Fibroblast of lung (primary cell): ENCODE measurements at places on chromosomes 16 and 17. TPM values are rescaled to one million over a fixed set of nuclear protein-coding genes. Genes with fewer than 3 reads are reported as not detected.
A peak's percentile ranks its signal among the peaks of the same experiment; 100 is the strongest.

Gene ABCA6
- total RNA-seq: 12.9 and 23.1 TPM in 2 replicates

Gene PLLP
- not detected in 2 replicates for total RNA-seq

Gene TAC4
- not detected in 2 replicates for total RNA-seq

Gene TSC2
- 35.7 and 46.6 TPM in 2 replicates for total RNA-seq

Gene CCL3
- total RNA-seq: not detected in 2 replicates

Gene EPN3
- total RNA-seq: under 0.01 TPM in 1 of 2 replicates, not detected in the other

Gene LGALS9C
- not detected in 2 replicates for total RNA-seq

Gene KCNG4
- not detected in 2 replicates for total RNA-seq

Gene C17orf100
- total RNA-seq: 0.26 and 0.33 TPM in 2 replicates

Gene SLC16A11
- under 0.01 and 0.17 TPM in 2 replicates for total RNA-seq

GRCh38 chr17:16922386-16923096 is 49.4 kb downstream of the TNFRSF13B start:
- DNase-seq: no peak

DNA sequence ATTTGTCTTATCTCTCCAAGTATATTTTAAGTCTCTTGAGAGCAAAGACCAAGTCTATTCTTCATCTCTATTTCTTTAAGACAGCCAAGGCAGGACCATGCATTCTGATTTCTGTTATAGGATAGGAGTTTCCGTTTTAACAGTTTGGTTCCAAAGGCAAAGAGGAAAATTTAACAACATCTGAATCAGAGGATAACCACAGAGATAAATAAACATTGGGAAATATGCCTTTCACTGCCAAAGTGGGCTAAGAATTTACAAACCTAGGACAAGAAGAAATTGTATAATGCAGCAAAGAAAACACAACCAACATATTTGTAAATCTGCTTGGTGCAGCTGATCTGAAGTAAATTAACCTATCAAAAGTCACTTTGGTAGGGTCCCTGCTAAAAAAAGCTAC is 37.7 kb downstream of the USP32 start:
- DNase-seq: peak; percentile 80

DNA sequence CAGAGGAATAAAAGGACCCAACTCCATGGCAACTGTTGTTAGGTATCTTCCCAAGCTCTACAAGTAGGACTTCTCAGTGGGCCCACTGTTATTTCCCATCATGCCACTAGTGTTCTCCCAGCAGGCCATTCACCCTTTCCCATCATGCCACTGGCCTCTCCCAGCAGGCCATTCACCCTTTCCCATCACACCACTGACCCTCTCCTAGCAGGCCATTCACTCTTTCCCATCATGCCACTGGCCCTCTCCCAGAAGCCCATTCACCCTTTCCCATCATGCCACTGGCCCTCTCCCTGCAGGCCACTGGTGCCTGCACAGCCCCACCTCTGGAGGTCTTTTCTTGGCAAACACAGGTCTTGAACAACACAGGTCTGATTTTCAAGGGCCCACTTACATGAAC is 36.3 kb downstream of the IFT140 start:
- no peak for DNase-seq

GRCh38 chr16:86509759-86510464 is 415 bp upstream of the FOXF1 start:
- DNase-seq: peak; percentile 93

GRCh38 chr16:77675464-77676324 is 46.6 kb upstream of the NUDT7 start:
- peak; percentile 60 for DNase-seq

GRCh38 chr16:89303617-89304016 is 86.1 kb downstream of the ZNF778 start:
- no peak for DNase-seq

GRCh38 chr17:77394540-77395295 is 253.9 kb downstream of the SEC14L1 start:
- DNase-seq: no peak

GRCh38 chr17:46180892-46181274 is 12.3 kb downstream of the KANSL1 start:
- no peak for DNase-seq

DNA sequence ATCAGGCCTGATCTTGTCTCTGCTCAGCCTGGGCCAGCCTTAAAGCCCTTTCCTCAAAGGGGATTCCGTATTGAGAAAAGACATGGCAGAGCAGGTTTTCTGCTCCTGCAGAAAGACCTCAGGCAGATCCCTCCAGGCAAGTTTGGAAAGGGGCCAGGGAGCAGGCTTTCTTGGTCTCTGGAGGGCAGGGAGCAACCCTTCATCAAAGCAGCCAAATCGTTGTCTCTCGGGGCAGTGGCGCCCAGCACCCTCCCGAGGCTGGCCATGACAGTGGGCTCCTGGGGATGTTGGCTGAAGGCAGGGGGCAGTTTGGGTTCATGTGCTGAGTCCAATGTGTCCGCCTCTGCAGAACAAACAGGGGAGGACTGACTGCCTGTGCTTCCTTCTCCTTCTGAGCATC is 168.4 kb upstream of the WSCD1 start:
- no peak for DNase-seq

DNA sequence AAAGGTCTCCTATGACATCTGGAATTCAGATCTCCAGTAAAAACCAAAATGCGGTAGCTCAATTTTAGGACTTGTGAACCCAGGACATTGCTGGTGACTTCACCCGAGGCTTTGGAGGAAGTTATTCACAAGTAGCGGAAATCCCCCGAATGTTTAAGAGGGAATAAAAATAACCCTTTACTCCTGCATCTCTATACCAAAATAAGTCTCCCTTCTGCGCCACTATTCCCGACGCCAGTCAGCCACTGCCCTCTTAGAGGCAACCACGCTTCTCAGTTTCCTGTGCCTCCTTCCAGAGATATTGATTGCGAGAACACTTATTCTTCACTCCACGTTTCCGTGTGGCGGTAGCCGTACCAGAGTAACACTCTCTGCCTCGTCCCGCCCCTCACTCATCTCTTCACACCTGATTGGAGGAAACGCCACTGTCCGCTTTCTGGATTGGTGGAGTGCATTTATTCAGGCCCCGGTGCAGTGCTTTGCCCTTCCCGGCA is 27.4 kb downstream of the EMP2 start:
- no peak for DNase-seq

DNA sequence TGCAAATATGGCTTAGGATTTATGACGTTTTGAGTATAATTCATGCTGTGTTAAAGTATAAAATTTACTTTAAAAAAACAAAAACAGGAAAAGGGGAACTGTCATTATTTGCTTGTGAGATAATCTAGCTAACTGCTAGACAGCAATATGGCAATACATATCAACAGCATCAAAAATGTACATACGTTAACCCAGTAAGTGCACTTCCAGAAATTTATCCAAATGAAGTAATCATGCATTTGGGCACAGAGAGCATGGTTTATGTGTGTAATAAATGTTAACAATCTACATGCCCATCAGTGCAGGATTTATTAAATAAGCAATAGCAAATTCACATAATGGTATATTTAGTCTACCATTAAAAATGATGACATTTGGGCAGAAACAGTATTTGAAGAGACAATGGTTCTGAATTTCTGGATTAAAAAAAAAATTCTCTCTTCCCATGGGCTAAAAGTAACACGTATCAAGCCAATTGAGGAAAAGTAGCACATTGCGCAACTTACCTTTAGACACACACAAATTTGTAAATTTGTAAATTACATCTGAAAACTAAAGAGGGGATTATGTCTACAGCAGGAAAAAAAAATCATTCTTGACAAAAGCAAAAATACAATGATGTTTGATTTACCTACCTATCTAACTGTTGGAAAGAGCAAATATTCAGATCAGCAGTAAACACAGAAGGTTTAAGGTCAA is 80.2 kb downstream of the CACNG1 start:
- no peak for DNase-seq

DNA sequence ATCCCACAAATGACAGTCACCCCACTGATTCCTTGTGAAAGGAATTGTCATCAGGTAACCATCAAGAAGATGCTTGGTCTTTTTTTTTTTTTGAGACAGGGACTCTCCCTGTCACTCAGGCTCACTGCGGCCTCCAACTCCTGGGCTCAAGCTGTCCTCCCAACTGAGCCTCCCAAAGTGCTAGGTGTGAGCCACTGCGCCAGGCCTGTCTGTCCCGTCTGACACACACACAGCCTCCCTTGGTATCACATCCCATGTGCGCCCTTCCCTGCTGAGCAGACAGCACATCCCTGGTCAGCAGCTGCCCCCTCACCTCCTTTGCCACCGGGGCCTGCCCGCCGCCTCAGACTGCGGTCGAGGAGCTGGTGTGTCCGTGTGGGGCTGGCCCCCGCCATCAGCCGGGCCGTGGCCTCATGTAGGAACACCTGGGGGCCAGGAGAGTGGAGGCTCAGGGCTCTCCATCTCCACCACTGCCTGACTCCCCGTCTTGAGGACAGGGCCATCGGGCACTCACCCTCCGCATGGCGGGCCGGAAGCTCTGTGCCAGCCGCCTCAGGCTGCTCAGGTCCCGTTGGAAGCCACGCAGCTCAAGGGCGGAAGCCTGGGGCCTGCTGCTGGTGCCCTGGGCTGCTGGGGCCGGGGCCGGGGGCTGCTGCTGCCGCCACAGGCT is 23.6 kb downstream of the SREBF1 start:
- no peak for DNase-seq

GRCh38 chr17:43442711-43443110 is 41.1 kb upstream of the DHX8 start:
- DNase-seq: peak; percentile 85

DNA sequence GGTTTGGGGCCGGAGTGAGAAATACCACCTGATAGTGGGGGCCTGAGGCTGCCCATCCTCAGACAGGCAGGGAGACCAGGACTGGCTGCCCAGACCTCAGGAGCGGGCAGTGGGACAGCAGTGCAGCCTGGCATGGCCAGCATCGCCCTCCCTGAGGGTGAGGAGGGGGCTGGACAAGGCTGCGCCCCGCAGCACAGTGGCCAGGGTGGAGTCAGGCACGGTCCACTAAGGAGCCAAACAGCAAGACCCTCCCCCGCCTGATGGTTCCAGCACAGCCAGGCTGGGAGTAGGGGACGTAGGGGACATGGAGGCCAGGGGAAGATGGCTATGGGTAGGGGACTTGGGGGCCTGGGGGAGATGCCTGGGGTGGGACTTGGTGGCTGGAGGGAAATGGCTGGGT is 3.3 kb downstream of the ZNF598 start:
- no peak for DNase-seq

DNA sequence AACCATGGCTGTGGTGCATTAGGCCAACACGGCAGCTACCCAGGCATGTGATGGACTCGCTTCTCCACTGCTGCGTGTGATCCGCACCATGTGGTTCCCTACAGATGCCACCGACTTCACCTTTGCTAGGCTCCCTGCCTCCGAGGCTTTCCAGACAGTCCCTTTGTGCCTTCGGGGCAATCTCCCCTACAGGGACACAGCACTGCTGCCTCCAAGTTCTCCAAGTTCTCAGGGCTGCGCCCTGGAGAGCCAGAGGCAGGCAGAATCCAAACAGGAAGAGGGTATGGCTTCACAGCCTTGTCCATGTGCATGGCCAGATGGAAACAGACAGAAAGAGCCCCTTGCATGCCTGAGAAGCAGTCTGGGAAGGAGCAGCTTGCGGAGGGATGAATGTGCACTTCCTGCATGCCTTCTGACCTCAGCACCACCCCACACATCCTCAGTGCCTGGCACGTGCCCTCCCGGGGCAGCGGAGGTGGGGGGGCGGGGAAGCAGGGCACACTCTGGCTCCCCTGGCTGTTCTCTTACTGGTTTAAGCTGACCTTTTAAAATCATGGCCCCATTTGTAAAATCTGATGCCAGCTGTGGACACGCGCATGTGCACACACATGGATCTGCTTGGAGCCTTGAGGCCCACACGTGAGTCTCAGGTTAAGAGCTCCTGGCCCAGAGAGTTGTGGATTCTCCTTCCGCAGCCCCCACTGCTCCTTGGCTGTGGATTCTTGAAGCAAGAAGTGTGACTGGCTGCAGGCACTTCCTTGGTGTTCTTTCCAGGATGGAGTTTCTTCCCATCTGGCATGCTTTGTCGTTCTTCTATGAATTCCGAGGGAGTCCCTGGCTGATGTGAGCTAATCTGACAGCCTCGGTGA is 55.3 kb upstream of the MTSS2 start:
- peak; percentile 55 for DNase-seq

DNA sequence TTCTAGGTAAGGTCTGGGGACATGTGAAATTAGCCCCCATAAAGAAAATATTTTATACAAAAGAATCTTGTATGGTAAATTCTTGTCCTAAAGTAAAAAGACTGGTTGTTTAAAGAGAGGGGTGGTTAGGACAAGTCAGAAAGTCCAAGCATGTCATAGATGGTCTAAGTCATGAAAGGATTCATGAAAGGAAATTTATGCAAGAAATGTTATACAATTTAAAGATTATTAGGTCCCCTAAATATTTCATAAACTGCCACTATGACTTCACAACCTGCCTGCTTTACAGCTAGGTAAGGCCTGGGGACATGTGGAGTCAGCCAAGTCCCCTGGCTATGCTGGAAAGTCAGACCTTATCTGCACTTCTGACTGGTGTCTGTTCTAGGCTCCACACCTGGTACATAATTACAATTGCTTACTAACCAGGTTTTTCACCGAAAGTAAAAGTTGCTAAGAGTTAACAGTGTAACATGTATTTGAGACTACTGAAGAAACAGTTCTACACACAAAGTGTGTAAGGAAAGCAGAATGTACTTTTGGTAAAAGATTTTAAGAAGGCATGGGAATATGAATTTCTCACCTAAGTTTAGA is 17.0 kb downstream of the N4BP1 start:
- no peak for DNase-seq

GRCh38 chr17:10210151-10210574 is 11.8 kb upstream of the GAS7 start:
- peak; percentile 74 for DNase-seq

DNA sequence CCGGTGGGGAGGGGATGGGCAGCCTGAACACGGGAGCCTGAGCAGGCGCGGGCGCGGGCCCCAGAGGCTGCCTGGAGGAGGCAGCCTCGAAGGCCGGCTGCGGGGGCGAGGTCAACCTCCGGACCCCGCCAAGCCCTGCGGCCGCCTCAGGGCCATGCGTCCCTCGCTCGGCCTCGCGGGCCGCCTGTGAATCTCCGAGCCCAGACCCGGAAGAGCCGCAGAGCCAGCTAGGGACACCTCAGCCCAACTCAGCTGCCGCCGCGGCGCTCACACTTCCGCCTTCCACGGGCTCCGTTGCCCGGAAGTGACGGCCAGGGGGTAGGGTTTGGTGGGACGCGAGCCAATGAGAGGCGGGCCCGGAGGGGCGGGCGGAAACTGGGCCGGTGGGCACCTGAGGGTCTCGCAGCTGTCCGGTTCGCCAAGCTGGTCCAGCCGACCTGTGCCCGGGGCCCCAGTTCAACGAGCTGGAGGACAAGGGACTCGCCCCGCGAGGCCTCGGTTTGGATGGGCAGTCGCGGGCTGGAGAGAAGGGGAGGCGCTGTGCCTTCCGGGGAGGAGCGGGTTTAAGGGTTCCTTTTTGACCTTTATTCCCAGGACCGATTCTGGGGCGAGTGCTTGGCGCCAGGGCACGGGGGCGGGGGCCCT is at the start of gene SLC38A10:
Gene SLC38A10, minus strand, starts transcription at position 277 of the 645 bp plus-strand sequence. CDS start 386 bp downstream, outside the sequence.
- DNase-seq: peak; percentile 74

DNA sequence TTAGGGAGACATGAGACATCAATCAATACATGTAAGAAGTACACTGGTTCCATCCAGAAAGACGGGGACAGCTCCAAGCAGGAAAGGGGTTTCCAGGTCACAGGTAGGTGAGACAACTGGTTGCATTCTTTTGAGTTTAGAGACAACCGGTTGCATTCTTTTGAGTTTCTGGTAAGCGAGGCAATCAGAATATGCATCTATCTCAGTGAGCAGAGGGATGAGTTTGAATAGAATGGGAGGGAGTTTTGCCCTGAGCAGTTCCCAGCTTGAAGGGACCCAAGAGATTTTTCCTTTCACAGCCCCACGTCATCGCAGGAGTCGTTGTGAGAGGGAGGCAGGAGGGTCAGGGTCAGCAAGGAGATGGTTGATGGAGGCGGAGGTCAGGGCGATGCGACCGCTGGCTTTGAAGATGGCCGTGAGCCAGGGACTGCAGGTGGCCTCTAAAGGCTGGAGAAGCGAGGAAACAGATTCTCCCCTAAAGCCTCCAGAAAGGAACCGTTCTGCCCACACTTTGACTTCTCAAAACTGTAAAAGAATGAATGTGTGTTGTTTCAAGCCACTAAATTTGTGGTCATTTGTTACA is 36.5 kb downstream of the IRF8 start:
- DNase-seq: no peak
